Kidney (tissue), 22 donors: ENCODE measurements at places on chromosomes 1 and 21. TPM values are rescaled to one million over a fixed set of nuclear protein-coding genes. Genes with fewer than 3 reads are reported as not detected.

AMY2A gene
- not detected for total RNA-seq

DNA sequence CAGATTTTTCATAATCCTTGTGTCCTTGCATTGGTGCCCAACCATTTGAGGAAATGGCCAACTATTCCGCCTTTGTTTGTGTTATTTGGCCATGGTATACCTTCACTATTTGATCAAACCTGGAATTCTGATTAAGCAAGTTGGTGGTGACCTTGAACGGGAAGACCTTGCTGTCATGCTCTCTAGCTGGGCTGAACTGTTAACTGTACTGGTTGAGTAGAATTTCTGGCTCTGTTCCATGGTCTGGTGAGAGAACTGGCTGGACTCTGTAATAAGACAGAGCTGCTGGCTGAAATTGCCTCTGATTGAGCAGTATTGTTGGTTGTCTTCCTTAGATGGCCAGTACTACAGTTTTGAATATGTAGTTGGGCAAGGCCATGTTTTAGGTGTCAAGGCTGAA is 3.0 kb upstream of the LCE3C start:
- H3K4me1 ChIP-seq, result no peaks in the 10 kb centered on the region
- no peaks in the 10 kb centered on the region for H3K36me3 ChIP-seq
- no peak overlapping the region for H3K27ac ChIP-seq
- DNase-seq, result no peak

DNA sequence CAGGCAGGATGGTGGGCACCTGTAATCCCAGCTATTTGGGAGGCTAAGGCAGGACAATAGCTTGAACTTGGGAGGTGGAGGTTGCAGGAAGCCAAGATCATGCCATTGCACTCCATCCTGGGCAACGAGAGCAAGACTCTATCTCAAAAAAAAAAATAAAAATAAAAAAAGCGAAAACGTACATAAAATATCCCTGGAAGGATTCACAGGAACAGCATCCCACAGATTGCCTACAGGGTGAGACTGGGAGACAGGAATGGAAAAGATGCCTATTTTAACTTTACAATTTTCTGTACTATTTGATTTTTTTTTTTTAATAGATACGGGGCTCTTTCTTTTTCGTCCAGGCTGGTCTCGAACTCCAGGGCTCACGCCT is 604 bp upstream of the NBPF3 start:
- H3K36me3 ChIP-seq, result no peaks in the 10 kb centered on the region
- H3K4me1 ChIP-seq, result no peaks in the 10 kb centered on the region

DNA sequence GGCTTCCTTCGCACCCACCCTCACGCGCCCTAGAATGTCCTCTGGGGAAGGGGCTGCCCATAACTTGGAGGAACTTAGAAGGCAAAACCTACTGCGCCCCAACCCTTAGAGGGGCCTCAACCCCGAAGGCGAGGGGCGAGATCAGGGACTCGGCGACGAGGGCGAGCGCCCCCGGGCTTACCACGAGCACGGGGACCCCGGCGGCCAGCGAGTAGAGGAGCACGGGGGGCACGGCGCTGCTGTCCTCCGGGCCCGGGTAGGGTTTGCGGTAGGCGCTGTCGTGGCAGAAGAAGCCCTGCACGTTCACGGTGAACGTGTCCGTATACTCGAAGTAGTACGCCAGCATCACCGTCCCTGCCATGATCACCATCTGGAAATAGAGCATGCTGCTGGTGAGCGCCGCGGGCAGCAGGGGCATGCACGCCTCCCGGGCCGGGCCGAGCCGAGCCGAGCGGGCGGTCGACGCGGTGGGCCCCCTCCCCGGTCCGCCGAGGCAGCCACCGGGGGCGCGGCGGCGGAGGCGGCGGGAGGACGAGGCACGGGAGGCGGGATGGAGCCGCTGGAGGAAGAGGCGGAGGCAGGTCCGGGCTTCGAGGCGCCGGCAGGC is 304 bp downstream of the PLPPR5 start:
- H3K4me1 ChIP-seq, result peaks cover 5% of the 10 kb centered on the region
- peak overlapping the region; percentile 54 for H3K4me3 ChIP-seq
- DNase-seq, result peak; percentile 59
- H3K27ac ChIP-seq, result no peak overlapping the region
- H3K27me3 ChIP-seq, result peaks cover 9% of the 10 kb centered on the region

DNA sequence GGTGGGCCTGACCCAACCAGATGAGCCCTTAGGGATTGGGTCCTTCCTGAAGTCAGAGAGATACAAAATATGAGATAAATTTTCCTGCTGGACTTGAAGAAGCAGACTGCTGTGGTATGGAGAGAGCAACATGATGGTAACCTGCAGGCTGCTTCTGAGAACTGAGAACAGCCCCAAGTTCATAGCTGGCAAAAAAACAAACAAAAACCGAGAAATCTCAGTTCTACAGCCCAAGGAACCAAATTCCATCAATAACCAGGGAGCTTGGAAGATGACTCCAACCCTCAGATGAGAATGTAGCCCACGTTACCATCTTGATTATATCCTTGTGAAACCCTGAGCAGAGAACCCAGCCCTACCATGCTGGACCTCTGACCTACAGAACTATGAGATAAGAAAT is 316.2 kb downstream of the ZP4 start:
- no peaks in the 10 kb centered on the region for H3K36me3 ChIP-seq
- no peak overlapping the region for H3K4me3 ChIP-seq
- H3K4me1 ChIP-seq, result no peaks in the 10 kb centered on the region
- no peaks in the 10 kb centered on the region for H3K27me3 ChIP-seq
